ENCODE measurements at places on chromosomes 11 and 22.

DNA sequence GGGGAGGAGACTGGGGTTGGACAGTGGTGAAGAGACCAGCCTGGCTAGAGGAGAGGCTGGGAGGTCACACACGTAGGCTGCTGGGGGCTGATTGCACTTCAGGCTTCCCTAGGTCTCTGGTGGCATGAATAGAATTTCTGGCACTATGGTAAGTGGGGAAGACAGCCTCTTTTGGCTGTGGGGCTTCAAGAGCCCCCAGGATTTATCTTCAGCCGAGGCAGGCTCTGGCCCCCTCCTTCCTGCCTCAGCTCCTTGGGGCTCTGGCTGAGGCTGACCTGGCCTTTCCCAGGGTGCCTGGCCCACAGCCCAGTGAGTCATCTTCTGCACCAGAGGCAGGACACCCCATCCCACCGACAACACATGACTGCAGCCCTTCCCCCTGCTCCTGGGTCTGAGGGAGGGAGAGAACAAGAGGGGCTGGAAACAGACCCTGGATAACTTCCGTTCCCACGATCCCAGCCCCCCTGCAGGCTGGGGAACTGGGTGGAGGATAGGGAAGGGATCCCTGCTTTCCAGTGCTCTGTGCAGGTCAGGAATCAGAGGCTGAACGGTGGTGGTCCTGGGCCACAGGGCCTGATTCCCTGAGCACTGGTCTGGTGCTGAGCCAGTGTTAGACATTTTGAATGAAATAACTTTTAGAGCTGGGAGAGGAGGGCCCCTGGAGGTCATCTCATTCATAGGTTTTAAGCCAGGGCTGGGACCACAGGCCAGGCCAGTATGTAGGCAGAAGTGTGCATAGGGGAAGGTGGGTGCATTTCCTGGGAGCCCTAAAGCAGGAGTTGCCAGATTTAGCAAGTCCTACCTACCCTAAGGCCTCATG is 26.5 kb downstream of the ARHGEF17 start:
- peak; percentile 88 for DNase-seq

DNA sequence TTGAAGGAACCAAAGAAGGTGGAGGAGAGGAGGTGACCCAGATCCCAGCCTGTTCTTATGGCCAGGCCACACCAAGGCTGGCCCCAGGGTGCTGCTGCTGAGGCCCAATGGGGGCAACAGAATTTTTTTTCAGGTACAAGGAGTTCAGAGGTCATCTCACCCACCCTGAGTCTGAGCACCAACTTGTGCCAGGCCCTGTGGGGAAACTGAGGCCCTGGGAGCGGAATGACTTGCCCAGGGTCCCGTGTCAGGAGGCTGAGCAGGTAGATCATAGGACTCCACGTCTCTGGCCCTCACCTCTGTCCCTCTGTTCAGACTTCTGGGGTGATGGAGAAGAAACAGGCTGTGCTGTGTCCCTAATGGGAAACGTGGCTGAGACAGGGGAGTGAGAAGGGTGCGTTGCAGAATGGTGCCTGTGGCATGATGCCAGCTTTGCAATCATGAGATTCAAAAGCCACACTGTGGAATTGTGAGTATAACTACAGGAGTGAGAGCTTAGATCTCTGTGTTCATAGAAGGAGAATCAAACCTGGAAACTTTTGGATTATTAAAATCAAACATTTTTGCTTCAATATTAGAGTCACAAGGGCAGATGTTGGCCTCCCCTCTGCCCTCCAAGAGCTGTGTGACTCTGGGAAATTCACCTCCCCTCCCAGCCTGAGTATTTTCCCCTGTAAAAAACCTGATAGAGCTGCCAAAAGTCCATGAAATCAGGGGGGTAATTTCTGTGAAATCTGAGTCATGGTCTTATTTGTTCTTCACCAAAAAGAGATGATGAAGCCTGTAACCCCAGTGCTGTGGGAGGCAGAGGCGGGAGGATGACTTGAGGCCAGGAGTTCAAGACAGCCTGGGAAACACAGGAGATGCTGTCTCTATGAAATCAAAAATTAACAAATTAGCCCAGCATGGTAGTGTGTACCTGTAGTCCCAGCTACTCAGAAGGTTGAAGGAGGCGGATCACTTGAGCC is 874 bp downstream of the APOL1 start:
- no peak for DNase-seq

GRCh38 chr11:128470081-128470480 is 117.3 kb downstream of the ETS1 start:
- no peak for DNase-seq

- DNase-seq: no peak
These were observed 181.7 kb upstream of the TBCEL start for GRCh38 chr11:120842195-120842594.

GRCh38 chr11:128599729-128600128 is 12.4 kb upstream of the ETS1 start:
- DNase-seq: no peak

DNA sequence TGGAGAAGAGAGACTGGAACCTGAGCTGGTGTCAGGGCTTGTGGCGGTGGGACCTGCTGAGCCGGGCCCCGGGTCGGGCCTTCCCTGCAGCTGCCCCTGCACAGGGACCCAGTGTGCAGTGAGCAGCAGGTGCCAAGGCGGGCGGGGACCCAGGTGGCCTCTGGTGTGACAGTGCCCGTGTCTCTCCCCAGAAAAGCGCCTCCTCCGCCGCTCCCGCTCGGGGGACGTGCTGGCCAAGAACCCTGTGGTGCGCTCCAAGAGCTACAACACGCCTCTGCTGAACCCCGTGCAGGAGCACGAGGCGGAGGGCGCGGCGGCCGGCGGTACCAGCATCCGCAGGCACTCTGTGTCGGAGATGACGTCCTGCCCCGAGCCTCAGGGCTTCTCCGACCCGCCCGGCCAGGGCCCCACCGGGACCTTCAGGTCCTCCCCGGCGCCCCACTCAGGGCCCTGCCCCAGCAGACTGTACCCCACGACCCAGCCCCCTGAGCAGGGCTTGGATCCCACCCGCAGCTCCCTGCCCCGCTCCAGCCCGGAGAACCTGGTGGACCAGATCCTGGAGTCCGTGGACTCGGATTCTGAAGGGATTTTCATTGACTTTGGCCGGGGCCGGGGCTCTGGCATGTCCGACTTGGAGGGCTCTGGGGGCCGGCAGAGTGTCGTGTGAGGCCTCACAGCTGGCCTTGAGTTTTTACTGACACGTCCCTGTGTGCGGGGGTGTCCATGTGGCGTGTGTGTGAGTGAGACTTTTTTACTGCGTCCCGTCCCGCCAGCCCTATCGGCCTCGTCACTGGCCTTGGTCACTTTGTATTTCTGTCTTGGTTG is 15.6 kb upstream of the ARHGAP8 start:
- DNase-seq: no peak

DNA sequence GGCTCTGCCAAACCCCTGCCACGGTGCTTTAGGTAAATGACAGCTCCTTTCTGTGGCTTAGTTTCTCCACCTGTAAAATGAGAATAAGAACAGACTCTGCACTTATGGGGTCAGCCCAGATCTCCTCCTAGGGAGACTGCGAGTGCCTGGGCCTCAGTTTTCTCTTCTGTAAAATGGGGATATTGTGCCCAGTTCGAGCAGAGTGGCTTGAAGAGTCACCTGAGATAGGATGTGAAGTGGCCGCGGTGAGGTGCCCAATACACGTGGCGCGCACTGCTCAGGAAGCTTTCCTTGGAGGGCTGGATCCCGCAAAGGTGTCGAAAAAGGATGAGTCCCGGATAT is 473 bp upstream of the EMID1 start:
- no peak for DNase-seq

- no peak for DNase-seq
These were observed 22.0 kb downstream of the JAML start for GRCh38 chr11:118202599-118203422.

DNA sequence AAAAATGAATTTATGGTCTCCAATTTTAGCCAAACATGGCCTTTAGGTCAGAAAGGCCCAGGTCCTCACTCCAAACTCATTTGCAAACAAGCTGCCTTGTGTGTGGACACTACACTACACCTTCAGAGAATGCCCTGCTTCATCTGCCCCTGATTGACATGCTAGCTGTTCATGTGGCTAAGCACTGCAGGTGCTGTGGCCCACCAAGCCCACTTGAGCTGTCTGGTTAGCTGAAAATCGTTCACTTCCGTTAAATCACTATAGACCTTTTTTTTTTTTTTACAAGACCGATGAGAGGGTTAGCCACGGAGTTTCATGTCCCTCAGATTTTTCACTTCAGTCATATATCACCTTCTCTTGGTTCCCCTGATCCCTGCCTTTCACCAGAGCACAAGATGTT is 39.3 kb downstream of the NF2 start:
- no peak for DNase-seq

DNA sequence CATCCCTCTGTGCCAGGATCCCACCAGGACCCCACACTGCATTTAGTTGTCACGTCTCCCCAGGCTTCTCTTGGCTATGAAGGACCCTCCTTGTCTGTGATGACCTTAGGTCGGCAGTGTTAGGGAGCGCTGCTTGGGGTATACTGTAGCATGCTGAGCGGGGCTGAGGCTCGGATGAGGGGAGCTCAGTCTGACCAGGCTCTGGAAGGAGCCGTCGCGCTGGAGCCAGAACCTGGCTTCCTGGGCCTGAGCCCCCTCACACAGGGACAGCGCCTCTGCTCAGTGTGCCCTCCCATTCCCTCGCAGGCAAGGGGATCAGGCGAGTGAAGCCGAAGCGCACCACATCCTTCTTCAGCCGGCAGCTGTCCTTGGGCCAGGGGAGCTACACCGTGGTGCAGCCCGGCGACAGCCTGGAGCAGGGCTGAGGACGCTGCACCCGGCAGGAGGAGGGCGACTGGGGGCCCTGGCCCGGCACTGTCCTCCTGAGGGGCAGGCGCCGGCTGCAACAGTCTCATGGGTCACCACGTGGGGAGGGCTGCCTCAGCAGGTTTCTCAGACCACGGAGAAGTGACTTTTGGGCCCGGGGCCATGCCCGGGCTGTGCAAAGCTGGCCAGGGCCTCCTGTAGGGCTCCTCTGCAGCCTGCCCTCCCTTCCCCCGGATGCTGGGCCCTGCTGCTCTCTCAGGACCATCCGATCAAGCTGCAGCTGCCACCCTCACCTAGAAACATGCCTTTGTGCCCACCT is 11.5 kb upstream of the NEAT1 start:
- no peak for DNase-seq

GRCh38 chr11:14500181-14500651 is 605 bp upstream of the COPB1 start:
- DNase-seq: peak; percentile 49

DNA sequence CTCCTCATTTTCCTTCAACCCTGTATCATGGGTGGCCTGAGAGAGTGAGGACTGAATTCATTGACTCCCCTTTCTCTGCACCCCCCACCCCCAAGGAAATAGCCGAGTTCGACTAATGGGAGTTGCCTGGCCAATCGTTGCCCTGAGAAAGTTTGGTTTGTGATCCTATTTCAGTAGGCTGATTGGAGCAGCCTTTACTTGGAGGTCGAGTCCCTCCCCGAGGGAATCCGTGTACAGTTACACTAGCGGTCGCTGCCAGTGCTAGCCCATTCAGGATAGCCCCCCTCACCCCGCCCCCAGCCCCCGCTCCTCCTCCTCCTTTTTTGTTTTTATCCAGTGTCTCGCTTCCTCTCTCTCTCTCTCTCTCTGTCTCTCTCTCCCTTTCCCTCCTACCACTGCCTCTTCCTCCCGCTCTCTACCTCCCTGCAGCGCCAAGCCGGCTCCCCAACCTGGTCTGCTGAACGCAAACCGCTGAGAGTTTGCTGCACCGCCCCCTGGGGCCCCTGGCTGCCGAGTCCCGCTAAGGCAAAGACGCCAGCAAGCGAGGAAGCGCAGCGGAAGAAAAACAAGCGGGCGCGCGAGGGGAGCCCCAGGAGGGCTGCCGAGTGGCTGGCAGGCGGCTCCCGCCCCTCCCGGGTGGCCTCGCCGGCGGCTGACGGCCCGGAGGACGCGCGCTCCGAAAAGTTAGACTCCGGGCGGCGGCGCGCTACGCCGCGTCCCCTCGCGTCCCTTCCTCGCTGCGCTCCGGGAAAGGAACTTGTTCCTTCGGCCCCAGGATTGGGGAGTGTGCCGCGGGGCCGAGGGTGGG is at the start of gene GRAMD1B:
TSS of gene GRAMD1B (plus strand) at position 357 of the 808 bp plus-strand sequence. CDS start 524 bp downstream, outside the sequence.
- DNase-seq: peak; percentile 88

DNA sequence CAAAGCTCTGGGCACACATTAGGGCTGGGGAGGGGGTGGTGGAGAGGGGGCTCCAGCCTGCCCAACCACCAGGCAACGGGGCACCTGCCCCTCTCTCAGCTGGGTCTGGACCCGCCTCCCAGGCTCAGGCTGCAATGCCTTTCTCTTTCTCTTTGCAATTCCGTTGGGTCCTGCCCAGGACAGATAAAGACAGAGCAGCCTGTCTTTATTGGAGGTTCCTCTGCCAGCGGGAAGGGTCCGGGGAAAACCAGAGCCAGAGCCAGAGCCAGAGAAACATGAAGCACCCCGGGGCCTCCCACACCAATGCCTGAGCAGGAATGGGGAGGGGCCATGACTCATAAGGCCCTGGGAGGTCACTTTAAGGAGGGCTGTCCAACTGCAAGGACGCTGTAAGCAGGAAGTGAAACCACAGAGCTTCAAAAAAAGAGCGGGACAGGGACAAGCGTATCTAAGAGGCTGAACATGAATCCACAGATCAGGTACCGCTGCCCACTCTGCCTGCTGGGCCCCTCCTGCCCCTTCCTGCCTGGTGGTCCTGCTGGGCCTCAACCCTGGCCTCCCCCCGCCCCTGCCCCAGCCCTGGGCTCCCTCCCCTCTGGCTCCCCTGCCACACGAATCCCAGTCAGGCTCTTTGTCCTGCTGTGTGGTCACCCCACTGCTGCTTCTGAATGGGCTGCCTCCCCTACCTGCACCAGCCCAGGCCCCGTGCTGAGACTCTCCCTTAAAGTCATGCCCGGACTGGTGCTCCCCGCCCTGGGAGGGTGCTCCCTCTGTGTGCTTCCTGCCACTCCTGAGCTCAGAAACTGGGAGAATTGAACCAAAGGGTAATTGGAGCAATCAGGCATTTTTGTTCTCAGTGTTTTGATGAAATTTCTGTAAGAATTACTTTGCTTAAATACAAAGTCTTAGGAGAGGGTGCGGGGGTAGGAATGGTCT is at the start of gene APOBEC3B:
TSS of gene APOBEC3B (plus strand) at position 356 of the 936 bp plus-strand sequence. CDS start at position 463, 107 bp downstream.
- DNase-seq: peak; percentile 92

DNA sequence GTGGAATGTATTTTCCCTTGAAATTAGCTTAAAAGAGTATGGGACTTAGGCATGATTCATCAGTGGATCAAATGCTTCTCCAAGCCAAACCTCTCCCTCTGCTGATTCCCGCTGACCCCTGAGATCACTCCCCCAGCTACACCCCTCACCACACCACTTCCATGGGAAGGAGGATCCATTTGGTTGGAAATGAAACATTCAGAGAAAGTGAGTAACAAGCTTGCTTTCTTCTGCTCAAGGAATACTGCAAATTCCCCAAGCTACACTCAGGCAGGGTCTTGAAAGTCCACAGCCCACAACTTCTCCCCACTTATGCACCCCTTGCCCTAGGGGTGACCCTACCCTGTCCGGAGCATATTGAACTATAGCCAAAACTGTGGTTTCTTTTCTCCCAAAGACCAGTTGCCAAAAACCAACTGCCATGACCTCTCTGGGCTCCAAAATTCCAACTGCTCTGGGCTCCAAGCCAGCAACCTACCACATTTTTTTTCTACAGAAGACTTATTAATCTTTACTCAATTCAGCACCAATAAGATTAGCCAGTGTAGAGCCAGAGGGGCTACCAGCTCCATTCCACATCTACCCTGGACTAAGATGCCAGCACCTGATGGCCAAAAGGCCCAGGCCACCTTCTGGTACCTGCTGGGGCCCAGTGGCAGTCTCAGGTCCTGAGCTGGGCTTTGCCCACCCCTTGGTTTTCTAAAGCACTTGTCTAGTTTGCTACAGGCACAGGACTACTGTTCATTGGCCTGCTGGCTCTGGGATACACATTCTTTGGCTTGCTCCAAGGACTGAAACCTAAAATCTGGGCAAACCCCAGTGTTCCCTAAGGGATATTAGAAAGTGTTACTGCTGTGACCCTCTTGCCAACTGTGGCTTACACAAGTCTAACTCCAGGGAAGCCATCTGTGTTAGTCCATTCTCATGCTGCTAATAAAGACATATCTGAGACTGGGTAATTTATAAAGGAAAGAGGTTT is 101.1 kb downstream of the MICAL3 start:
- DNase-seq: peak; percentile 89
